ENCODE measurements at places on chromosomes 11 and 22. TPM values are rescaled to one million over a fixed set of nuclear protein-coding genes. Genes with fewer than 3 reads are reported as not detected.

GRCh38 chr11:86627776-86628455 lies 44.5 kb downstream of the ME3 start:
- DNase-seq: no peak

SLC5A4 gene
- polyA plus RNA-seq: 1.8 TPM

GRCh38 chr11:134541355-134541754 lies 129.3 kb upstream of the B3GAT1 start:
- DNase-seq: no peak

HORMAD2 gene
- polyA plus RNA-seq: not detected

- DNase-seq: no peak
These were observed 2.0 kb upstream of the KMT5B start for GRCh38 chr11:68215087-68215445.

DNA sequence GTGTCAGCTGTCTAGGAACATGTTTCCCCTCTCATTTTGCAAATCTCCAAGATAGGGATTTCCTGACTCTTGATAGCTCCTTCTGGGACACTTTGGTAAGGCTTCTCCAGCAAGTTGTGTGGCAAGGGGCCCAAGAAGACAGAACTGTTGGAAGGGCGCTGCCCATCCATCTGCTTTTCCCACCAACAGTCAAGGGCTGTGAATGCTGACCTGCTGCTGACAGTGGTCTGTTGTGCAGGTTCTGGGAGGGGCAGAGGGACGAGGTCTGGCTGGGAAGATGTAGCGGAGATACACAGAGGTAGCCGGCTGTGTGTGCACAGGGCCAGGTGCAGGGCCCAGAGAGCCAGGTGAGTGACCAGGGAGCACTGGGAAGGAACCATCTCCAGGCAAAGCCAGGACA lies 12.2 kb downstream of the BCR start:
- no peak for DNase-seq

CRYBB3 gene
- not detected for polyA plus RNA-seq

SLC22A25 gene
- polyA plus RNA-seq: 0.03 TPM

- no peak for DNase-seq
These were observed 14.9 kb downstream of the SLC25A18 start for GRCh38 chr22:17578136-17578754.

- DNase-seq: no peak
These were observed 13.1 kb upstream of the ACCSL start for GRCh38 chr11:44034639-44035038.

DNA sequence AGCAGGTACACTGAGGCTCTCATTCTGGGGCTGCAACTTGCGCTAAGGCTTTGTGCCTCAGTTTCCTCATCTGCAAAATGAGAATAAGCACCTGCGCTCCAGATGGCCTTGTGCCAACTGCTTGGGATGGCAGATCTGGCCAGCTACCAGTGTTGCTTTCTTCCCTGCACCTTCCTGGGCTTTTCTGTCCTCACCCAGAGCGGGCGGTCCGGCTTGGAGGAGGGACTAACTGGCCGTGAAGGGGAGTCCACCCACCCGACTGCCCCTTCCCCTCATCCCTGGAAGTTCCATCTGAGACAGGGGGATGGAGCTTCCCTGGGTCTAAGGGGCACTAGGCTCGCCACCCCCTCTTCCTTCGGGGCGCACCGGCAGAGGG lies 3.5 kb downstream of the SLC16A8 start:
- DNase-seq: no peak

GATD1 gene
- 84.3 TPM for polyA plus RNA-seq

MED15 gene
- polyA plus RNA-seq: 67.8 TPM

- DNase-seq: no peak
These were observed 47.6 kb downstream of the AP2A2 start for GRCh38 chr11:973237-973636.

GRCh38 chr11:87879118-87879517 lies 296.1 kb downstream of the RAB38 start:
- no peak for DNase-seq

DNA sequence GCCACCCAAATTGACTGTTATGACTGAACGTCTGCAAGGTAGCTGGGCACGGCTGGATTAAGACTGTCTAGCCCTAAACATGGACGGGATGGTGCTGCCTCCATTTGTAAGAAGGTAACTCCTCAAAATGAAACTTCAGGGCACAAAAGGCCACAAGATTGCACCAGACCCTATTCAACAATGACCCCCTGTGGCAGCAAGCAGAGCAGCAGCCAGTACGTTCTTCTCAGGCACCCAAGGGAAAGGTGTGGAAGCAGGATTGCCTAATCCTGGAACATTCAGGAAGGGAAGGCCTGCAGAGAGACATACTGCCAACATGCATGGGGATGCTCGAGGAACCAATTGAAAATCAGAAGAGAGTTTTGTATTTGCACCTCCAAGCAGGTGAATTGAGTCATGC lies 4.5 kb upstream of the TBX10 start:
- no peak for DNase-seq

DNA sequence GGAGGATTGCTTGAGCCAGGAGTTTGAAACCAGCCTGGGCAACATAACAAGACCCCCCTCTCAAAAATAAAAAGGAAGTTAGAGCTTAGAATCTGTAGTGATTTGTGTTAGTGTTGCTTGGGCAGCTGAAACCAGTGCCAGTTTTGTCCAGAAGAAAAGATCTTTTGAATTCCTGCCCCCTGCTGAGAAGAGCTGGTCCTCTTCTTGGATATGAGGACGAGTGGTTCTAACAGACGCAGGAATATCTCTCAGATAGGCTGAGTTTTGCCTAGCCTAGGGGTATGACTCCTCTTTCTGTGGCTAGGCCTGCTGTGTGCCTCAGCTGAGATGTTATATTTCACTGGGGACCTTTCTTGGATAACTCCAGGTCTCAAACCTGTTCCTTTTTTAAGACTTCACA lies 102.8 kb downstream of the STIM1 start:
- no peak for DNase-seq

DNA sequence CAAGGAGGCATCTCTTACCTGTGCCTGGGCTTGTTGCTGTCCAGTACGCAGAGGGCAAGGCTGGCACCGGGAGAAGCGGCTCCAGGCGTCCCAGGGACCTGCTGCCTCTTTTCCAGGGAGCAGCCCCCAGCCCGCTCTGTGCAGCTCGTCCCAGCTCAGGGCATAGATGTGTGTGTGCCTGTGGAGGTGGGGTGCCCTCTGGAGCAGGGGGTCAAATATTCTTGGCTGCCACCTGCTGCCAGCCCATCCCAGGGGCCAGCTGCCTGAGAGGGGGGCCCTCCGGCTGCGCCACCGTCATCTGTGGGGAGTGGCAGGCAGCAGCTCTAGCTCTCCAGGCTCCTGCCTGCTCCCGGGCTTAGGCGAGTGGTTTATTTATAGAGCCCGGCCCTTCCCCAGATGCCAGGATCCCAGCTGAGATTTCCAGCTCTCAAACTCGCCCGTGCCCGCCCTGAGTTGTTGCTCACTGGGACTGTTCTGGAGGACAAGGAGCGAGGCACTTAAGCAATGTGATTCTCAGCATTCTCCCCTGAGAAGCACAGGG lies 87.5 kb downstream of the RTL6 start:
- no peak for DNase-seq

DNA sequence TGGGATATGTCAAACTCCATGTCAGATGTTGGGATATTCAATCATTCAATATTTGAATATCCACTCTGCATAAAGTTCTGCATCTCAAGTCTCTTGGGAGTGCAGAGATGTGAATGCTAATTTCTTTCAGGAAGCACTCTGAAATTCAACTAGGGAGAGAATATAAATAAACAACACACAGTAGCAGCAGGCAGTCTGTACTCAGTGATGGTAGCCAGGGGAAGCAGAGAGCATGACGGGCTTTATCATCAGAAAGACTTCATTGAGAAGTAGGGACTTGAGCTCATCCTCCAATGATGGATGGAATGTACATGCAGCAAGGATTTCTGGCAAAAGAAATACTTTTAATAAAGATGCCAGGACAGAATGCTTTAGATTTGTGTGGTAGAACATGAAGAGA lies 9.8 kb upstream of the TEAD1 start:
- no peak for DNase-seq

ACRV1 gene
- 0.29 TPM for polyA plus RNA-seq

GRCh38 chr11:72812604-72812966 lies 1.6 kb upstream of the ATG16L2 start:
- DNase-seq: no peak

DEPDC7 gene
- 7.3 TPM for polyA plus RNA-seq

DNA sequence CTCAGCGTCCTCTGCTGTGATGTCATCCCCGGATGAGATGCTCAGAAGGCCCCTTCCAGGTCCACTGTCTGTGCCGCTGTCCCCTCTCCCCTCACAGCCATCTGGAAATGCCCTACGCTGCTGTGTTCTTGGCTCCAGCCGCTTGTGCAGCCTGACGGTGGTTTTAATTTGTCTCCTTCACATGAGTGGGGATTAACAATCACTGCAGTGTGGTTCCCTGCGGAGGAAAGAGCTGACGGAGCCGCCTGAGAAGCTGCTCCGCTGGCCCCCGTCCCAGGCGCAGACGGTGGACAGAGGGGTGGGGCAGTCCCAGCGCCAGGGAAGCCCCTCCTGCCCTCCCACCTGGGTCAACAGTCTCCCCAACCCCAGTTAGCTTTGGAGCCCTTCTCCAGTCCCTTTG lies 67.5 kb upstream of the PHF21B start:
- DNase-seq: no peak

- DNase-seq: no peak
These were observed 13.6 kb downstream of the IL17RA start for GRCh38 chr22:17098379-17098819.

- DNase-seq: no peak
These were observed 1.3 kb downstream of the TMEM86A start for GRCh38 chr11:18699848-18700261.

GRCh38 chr22:24146791-24147353 lies 34.4 kb upstream of the SUSD2 start:
- DNase-seq: peak; percentile 43

GRCh38 chr22:44719586-44720368 lies 17.8 kb downstream of the PRR5 start:
- no peak for DNase-seq

APOA4 gene
- polyA plus RNA-seq: not detected

DNA sequence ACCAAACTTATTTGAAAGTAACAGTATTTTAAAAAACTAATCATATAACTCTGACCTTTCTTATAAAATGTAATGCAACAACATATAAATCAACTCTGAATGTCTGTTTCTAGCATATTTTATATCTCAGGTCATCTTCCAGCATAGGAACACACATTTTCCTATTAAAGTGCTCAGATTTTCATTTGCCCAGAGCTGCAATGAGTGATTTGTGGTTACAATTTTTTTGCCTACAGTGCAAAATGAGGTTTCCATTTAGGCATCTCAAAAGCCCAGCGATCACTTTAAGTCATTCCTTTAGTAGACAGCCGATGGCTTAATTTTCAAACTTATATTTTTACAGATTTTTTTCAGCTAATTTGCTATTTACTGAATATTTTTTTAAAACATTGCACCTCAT lies 1.0 kb downstream of the LYVE1 start:
- DNase-seq: no peak

TIMP3 gene
- polyA plus RNA-seq: 116 TPM

- no peak for DNase-seq
These were observed 655.6 kb upstream of the CNTN5 start for GRCh38 chr11:98365190-98365589.
